G401 (cell line): ENCODE measurements at places on chromosomes 1 and 21. TPM values are rescaled to one million over a fixed set of nuclear protein-coding genes. Genes with fewer than 3 reads are reported as not detected.

The RCOR3 gene
- 8.1 TPM in 2 replicates for total RNA-seq

The B3GALT5 gene
- total RNA-seq = not detected in 2 replicates

The ADGRB2 gene
- total RNA-seq = 45.4 and 49.5 TPM in 2 replicates

The CCDC30 gene
- total RNA-seq = 0.49 and 3.4 TPM in 2 replicates

The KCNH1 gene
- 0.14 and 2.0 TPM in 2 replicates for total RNA-seq

The POU3F1 gene
- not detected in 2 replicates for total RNA-seq

The PRAMEF10 gene
- not detected in 2 replicates for total RNA-seq

The LINGO4 gene
- total RNA-seq = not detected in 2 replicates
